ENCODE measurements at places on chromosomes 1 and 21.

- no peak for DNase-seq
Measured at GRCh38 chr21:25428537-25428936, 178.7 kb downstream of the MRPL39 start.

DNA sequence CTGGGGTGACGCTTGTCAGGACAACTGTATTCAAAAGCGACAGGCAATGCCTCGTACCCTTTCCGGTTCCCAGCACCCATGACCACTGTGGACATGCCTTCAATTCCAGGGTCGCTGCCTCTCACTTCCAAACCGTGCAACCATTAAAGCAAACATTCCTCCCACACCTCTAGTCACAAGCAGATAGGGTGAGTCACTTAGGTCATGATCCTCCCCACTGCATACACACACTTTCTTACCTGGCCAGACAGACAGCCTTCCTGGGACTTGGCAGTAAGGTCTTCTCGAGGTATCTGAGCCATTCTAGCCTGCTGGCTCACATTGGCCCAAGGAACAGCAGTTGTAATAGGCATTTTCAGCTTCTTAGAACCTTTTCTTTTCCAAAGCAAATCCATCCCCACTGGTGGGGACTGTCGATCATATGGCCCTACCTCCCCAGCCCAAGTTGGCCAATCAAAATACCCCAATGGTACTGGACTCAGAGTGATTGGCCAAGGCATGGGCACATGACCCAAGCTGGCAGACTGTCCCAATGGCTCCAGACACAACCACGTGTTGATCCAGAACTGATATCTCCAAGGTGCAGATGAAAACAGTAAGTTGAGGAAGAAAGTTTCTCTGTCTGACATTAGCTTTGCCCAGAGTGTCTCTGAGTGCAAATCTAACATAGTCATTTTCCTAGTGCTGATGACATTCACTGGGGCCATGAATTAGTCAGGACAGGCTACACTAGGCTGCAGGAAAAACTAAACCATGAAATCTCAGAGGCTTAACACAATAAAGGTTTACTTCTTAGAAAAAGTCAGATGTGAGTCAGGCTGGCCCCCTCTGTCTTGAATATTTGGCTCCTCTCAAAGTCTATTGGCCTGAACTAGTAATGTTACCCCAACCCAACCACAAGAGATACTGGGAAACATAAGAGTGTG, 113.8 kb downstream of the RRAGC start:
- DNase-seq: no peak

- DNase-seq: no peak
Measured at GRCh38 chr21:16186742-16187141, 457.0 kb downstream of the USP25 start.

- no peak for DNase-seq
Measured at GRCh38 chr1:53589043-53589887, 130.1 kb downstream of the DMRTB1 start.

GRCh38 chr1:100352267-100353070, at the start of gene CDC14A:
CDC14A (plus strand) TSS chr1:100352506; CDS start chr1:100352955, 449 bp downstream.
- peak; percentile 92 for DNase-seq

DNA sequence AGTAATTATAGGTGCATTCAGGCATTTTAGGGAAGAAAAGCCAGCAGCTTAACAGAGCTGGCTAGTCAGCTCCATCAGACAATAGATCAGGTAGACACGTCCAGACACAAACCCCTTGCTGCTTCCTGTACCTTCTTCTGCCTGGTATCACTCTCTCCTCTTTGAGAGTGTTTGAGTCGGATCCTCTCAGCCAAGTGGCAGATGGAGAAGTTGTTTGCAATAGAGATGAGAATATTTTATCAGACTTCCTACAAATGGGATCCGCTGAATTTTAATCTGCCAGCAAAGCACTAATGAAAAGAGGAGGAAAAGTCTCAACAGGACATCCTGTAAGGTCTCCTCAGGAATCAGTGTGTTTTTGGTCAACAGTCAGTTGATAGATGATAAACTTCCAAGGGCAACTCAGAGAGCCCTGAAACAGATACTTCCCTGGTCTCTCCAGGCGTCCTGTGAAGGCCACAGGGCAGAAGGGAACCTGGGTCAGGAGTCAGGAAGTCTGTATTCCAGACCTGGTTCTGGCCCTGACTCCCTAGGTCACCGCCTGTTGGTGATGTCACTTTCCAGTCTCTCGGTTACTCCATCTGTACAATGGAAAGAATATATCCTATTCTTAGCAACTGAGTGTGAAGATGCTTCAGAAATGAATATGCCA, 62.1 kb upstream of the PROX1 start:
- no peak for DNase-seq

DNA sequence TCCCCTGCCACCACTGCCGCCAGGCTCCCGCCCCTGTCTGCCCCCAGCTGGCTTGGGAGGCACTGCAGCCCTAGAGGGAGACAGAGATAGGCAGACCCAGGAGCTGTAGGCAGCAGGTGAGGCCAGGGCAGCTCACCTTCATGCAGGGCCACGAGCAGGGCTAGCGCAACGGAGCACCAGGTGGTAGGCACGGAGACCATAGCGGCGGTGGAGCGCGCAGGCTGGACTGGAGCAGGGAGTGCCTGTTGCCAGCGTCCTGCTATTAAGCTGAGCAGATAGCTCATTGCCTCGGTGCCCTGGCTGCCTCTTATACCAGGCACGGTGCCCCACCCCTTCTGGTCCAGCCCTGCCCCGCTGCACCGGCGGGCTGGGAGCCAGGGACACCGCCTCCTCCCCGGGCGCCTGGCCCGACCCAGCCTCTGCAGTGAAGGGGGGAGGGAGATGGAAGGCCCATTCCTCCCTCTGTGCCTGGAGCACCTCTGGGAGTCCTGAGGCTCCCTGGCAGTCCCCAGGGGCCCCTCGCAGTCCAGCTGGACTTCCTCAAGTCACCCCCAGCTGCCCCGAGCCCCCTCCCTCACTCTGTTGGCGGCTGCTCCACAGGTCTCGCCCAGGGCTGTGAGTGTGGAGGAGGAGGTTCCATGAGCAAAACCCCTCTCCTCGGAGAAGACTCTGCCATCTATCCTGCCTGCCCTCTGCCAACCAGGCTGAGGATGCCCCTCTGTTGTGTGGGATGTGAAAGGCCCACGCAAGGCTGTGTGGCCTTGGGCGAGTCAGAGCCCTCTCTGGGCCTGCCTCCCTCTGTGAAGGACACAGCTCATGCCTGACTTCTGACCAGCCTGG, at the start of gene EDN2:
Gene EDN2 (minus strand): TSS at position 282 of the 840 bp plus-strand sequence. CDS start 82 bp downstream, at position 200.
- peak; percentile 23 for DNase-seq

GRCh38 chr1:67627336-67627735, 57.7 kb upstream of the GADD45A start:
- DNase-seq: no peak

Data from germinal center (tissue), 1 donor.